ENCODE measurements at places on chromosomes 16 and 17.

GRCh38 chr16:85696781-85697180 is 8.0 kb upstream of the GINS2 start:
- DNase-seq = no peak

- DNase-seq = peak; percentile 83
Observed at GRCh38 chr16:67530013-67530939, 1.6 kb downstream of the RIPOR1 start.

- no peak for DNase-seq
Observed at GRCh38 chr16:27792486-27793248, 242.7 kb downstream of the KATNIP start.

DNA sequence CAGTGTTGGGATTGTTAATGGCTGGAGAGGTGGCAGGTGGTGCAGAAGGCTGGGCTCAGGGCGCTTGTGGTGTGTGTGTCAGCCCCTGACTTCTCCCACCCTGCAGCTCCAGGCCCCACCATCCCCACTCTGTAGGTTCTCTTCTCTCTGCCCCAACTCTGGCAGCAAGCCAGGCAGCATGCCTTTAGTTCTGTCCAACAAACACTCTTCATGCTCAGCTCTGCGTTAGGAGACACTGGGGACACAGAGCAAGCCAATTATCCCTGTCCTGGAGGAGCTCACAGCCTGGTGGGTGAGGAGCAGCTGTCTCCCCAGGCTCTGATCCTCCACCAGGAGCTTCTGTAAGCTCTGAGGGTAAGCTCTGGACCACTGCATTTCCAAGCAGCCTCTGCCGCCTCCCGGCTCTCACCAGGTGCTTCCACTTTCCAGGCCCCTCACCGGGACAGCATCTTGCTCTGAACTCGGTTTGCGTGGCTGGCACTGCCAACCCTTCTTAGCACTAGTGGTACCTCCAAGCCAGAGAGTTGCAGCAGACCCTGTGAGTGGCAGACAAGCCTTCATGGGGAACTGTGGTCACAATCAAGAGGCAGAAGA is 34.3 kb upstream of the WSCD1 start:
- DNase-seq = no peak

DNA sequence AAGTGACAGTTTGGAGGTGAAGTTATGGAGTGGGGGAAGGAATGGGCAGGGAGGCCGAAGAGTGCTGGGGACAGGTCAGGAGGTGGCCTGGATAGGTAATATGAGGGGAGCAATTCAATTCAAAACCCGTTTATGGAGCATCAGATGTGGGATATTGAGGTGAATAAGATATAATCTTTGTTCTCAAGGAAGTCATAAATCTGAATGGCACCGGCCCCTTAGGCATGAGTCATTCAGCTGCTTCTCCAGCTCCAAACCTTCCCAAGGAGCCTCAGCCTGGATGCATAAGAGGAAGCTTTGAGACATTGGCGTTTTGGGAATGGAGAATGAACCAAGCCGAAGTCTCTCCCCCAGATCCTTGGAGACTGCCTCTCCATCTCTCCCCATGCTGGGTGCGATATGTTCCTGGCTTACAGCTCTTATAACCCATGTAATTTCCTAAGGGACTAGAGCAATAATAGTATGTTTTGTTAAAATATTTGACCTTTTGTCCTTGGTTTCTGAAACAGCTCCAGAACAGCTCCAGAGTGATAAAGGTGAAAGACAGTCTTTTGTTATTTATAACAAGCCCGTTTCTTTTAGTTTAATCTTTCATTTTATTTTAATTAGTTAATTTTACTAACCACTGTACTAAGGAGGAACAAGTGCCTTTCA is 1.7 kb downstream of the TUBG2 start:
- DNase-seq = peak; percentile 67

- DNase-seq = no peak
Observed at GRCh38 chr17:64319531-64319930, 56.5 kb upstream of the TEX2 start.

Data from hepatocyte (in vitro differentiated cells).